Neural crest cell (in vitro differentiated cells): ENCODE measurements at places on chromosomes 4 and X. TPM values are rescaled to one million over a fixed set of nuclear protein-coding genes. Genes with fewer than 3 reads are reported as not detected.

Gene PPP4R3C
- not detected in 2 replicates for total RNA-seq

Gene HTN1
- not detected in 2 replicates for total RNA-seq

Gene ZFP42
- total RNA-seq: 0.72 and 0.77 TPM in 2 replicates

Gene CCDC158
- total RNA-seq: not detected in 2 replicates

Gene TLR3
- total RNA-seq: 0.11 and 0.19 TPM in 2 replicates

Gene SOD3
- total RNA-seq: 0.16 and 0.32 TPM in 2 replicates

Gene LDB2
- total RNA-seq: 9.6 and 12.7 TPM in 2 replicates

Gene ITGB1BP2
- 7.1 and 10.2 TPM in 2 replicates for total RNA-seq

Gene ABCG2
- total RNA-seq: 5.1 and 5.3 TPM in 2 replicates

GRCh38 chrX:133251204-133251603, 33.0 kb upstream of the TFDP3 start:
- DNase-seq: no peak

DNA sequence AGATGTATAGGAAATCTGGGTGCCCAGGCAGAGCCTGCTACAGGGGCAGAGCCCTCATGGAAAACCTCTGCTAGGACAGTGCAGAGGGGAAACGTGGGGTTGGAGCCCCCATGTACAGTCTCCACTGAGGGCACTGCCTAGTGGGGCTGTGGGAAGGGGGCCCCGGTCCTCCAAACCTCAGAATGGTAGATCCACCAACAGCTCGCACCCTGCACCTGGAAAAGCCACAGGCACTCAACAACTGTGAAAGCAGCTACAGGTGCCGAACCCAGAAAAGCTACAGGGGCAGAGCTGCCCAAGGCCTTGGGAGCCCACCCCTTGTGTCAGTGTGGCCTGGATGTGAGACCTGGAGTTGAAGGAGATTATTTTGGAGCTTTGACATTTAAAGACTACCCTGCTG, 5.4 kb upstream of the XPNPEP2 start:
- no peak for DNase-seq

GRCh38 chr4:184453365-184454160, 20.8 kb downstream of the IRF2 start:
- DNase-seq: no peak

DNA sequence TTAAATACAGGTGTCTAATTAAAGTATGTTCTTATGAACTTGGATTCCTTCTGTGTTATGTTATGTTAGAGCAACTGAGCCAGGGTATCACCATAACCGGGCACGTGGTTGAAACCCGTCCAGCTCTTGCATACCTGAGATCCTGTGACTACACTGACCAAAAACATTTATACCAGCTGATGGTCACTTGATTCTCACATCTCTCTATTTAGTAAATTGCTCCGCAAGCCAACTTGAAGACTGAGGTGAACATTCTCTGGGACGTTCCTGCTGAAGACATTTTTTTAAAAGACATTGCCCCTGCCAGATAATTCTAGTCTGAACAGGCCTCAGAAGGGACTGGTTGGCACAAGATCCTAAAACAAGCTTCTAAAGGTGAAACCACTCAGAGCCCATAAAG, 550.0 kb upstream of the DIPK2B start:
- no peak for DNase-seq

GRCh38 chr4:38869511-38869910, 1.9 kb downstream of the FAM114A1 start:
- no peak for DNase-seq

DNA sequence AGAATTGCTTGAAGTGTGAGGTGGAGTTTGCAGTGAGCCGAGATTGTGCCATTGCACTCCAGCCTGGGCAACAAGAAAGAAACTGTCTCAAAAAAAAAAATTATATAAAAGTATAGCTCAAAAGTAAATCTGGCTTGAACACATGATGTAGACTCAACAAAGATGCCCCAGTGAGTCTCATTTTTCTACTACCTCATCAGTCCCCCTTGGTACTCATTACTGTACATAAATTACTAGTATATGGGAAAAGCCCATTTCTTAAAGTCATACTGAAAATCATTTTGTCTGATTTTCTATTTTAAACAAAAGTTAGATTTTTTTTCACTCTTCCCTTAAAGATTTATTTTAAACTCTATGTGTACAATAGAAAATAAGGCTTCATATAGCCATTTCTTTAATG, 39.2 kb downstream of the FAM241A start:
- DNase-seq: no peak

GRCh38 chrX:7500386-7500785, 342.6 kb upstream of the VCX start:
- no peak for DNase-seq

- DNase-seq: no peak
Observed at GRCh38 chrX:103256651-103257050, 1.7 kb upstream of the TCEAL8 start.

DNA sequence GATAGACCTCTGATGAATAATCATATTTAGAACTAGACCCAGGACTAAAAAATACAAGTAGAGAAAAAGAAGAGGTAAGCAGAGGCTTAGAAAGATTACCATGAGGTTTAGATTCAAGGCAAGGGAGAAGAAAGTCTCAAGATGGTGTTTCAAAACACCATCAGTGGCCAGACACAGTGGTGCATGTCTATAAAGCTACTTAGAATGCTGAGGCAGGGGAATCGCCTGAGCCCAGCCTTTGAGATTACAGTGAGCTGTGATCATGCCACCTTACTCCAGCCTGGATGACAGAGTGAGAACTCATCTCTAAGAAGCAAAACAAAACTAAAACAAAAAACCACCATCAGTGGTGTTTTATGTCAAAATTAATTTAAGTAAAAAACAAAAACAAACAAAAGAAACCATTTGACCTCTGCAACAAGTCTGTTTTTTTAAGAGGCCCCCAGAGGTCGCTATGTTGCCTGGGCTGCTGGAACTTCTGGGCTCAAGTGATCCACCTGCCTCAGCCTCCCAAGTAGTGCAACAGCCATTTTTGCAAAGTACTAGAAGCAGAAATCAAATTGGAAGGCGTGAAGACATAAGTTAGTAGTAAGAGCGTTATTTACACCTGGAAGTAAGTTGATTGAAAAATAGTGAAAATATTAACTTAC, 784.3 kb downstream of the ADGRL3 start:
- DNase-seq: no peak

DNA sequence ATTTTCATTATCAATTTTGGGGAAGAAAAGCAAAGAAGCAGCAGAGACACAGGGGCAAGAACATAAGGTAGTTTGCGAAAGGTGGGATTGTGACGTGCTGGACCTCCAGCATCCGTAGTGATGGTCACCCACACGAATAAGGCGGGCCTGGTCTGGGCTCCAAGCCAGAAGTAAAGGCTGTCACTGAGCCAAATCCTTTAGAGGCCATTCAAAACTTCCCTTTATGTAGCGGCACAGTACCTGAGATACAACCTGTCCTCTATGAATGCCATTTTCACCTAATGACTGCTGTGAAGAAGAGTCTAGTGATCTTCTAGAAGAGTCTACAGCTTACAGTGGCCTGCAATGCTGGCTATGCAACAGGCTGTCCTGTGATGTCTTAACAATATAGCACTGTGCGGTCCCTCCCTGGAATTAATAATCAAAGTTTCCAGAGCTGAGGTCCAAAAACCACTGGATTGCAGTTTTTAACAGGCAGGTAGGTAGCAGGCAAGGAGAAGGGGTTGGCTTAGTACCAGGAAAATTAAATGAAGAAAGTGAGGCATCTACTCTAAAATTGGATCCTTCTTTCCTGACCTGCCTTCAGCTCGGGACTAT, 56.2 kb downstream of the TRIML1 start:
- DNase-seq: no peak

DNA sequence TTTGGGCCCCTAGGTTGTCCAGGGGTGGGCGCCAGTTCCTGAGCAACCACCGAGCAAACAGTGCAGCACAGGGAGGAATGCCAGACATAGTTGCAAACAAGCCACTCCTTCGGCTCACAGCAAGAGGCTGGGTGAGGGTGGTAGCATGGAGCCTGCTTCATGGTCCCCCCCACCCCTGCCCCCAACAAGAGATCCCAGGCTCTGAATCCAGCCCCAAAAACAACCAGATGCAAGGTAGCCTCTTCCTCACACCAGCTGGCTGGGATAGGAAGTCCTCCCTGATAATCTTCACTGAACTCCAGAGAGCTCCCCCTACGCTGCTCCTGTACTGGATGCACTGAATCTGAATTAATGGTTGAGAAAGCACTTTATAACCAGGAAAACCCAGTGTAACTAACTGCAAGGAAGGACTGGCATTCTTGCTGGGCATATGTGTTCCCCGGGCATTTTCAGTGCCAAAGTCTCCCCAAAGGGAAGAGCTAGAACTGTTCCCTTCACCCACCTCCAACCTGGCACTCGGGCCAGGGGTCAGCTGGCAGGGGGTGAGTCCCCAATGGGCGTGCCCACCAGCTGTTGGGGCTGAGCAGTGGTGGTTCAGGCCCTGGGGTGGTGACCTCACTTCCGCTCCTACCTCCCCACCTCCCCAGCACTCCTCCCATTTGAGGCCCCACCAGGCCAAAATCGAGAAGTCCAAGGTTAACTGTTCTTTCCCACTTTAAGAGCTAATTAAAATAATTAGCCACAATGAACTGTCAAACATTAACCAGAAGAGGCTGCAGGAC, 1.5 kb downstream of the ELF4 start:
- DNase-seq: no peak

- no peak for DNase-seq
Observed at GRCh38 chr4:186159613-186160012, 31.8 kb upstream of the CYP4V2 start.

GRCh38 chrX:78573630-78574029, 85.5 kb downstream of the RTL3 start:
- DNase-seq: no peak
